ENCODE measurements at places on chromosomes 1 and 21.

GRCh38 chr1:118791094-118791691 is 196.9 kb downstream of the TBX15 start:
- DNase-seq, result no peak

GRCh38 chr1:6001992-6002576 is 9.9 kb upstream of the NPHP4 start:
- no peak for DNase-seq

DNA sequence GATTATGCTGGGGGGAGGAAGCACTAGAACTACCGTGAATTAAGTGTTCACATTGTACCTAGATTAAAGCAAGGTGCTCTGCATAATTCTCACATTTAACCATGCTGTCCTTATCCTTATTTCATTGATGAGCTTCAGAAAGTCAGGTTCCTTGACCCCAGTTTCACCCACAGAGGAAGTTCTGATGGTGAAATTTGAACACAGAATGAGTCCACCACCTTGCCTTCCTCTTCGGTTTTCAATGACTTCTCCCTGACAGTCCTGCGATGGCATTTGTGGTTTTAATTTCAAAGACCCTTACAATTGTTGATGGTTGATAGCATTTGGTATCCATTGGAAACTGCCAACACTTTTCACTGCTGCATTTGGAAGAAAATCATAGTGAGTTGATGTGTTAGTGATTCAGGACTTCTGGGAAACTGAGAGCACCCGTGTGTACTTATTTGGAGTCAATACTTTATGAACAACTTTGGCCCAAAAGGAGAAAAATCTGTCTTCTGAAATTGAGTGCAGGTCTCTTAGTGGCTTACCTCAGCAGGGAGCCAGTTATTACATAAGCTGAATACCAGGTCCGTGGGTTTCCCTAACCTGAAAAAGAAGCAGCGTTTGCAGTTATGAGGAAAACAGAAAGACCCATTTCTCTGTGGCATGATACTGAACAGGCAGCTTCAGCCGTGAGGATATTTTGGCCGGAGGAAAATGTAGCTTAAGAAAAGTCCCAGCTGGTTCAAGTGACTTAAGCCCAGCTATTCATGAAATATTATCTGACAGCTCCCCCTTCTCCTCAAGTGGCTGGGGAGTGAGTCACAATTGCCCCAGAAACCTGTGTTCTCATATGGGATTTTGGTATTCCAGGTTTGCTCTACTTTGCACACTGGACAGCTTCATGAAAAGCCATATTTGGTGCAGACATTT is 47.5 kb downstream of the ROR1 start:
- DNase-seq, result no peak

DNA sequence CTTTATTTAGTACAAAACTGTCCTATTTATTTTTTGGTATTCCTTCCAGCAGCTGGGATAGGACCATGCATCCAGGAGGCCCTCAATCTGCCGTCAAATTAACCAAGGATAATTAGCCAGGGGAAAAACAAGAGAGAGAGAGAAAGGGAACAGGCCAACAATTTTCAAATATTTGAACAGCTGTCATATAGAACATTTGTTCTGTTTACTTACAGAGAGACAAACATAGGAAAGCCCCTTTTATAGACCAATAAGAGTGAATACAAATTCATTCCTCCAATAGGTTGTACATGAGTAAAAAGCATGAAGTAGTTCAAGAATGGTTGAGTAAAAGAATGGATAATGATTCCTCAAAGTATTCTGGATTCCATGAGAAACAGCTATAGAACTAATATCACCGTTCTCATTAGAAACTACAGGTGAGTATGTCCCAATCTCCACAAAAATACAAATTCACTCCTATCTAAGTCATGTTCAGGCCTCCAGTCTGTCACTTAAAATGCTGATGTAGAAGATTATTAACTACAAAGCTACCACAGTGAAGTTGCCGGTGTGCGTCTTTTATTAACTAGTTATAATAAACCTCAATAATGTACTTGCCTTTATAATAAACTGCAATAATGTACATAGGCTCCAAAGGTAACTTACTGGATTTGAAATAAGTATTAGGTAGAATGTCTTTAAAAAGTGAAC is 64.8 kb upstream of the GNG4 start:
- DNase-seq, result no peak

GRCh38 chr21:25963181-25963580 is 207.4 kb downstream of the APP start:
- DNase-seq, result no peak

- no peak for DNase-seq
Observed at GRCh38 chr21:44364151-44365053, 11.0 kb downstream of the TRPM2 start.

All from NCI-H187 treated with DMSO at 0.1 percent for 48 hours (cell line).